ENCODE measurements at places on chromosomes 12 and 14.

GRCh38 chr12:108642269-108642870 is 8.7 kb upstream of the SELPLG start:
- DNase-seq = no peak

DNA sequence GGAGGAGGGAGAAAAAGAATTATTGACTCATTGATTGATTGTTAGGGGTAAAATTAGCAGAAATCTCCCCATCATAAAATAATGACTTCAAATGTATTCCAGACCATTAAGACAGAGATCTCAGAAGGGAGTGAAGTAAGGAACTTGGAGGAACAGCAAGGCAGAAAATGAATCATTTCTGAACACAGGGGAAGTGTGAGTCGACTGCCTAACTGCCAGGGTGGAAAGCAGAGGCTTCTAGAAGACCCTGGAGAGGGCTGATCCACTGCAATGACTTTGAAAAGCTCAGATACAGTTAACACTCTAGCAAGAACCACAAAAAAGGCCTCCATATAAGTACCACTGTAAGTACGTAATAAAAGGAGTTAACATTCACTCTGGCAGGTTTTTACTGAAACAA is 9.7 kb downstream of the GLTP start:
- peak; percentile 54 for DNase-seq

DNA sequence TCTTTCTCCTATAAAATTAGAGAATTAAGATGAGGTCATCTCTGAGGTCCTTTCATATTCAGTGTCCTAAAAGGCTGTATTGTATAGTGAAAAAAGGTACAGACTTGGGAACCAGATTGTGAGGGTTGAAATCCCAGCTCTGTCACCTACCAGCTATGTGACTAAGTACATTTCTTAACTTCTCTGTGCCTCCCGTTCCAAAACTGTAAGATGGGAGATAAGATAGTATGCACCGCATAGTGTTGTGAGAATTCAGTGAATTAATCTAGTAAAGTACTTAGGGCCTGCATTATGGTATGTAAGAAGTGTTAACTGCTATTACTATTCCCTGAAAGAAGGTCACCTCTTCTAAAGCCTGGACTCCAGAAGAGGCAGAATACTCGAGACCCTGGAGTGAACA is 60.6 kb downstream of the GNG2 start:
- no peak for DNase-seq

GRCh38 chr14:97298331-97298730 is 501.1 kb downstream of the VRK1 start:
- peak; percentile 14 for DNase-seq

- DNase-seq = peak; percentile 64
Observed at GRCh38 chr14:81990312-81990761, 456.7 kb upstream of the SEL1L start.

DNA sequence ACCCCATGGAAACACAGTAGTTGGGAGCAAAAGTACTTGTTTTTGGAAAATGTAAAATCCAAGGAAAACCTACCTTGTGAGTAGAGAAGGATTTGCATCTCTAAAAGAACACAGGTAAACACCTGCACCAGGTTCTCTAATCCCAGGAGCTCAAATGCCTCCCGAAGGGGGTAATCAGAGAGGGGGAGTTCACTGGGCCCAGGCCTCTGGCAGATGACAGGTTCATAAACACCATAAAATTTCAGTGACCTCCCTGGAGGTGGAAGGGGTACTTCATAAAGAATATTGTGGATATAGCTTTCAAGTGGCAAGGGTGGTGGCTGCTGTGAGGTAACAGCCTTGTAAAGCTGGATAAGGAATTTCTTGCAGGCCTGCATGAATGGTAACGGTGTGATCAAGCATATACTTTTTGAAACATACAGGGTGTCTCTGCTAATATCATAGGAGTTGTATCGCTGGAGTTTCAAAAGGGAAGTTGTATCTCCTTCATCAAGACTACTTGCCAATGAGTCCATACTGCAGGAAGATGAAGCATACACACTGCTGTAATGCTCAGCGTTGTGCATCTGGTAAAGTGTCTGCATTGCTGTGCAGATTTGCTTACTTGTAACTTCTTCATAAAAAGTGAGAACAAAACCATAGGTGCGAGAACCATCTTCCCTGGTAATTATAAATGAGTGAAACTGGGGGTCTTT is 111.3 kb downstream of the DENND5B start:
- no peak for DNase-seq

DNA sequence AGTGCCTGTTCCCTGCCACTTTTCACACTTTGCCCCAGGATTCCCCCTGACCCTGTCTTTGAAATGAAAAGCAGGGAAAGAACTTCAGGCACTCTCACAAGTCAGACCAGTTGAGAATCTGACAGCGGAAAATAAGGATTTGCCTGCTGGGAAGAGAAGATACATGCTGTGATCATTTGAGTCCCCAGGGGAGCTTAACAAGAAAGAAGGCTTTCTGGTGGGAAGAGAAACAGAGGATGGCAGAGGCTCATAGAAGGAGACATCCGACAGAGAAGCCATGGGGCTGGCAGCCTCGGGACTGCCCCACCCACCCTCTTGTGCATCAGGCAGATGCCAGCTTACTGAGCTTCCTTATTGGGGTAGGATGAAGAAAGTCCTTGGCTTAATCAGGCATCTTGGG is 11.9 kb downstream of the TTC9 start:
- DNase-seq = no peak

GRCh38 chr12:126051611-126052107 is 986.4 kb downstream of the AACS start:
- DNase-seq = peak; percentile 53

DNA sequence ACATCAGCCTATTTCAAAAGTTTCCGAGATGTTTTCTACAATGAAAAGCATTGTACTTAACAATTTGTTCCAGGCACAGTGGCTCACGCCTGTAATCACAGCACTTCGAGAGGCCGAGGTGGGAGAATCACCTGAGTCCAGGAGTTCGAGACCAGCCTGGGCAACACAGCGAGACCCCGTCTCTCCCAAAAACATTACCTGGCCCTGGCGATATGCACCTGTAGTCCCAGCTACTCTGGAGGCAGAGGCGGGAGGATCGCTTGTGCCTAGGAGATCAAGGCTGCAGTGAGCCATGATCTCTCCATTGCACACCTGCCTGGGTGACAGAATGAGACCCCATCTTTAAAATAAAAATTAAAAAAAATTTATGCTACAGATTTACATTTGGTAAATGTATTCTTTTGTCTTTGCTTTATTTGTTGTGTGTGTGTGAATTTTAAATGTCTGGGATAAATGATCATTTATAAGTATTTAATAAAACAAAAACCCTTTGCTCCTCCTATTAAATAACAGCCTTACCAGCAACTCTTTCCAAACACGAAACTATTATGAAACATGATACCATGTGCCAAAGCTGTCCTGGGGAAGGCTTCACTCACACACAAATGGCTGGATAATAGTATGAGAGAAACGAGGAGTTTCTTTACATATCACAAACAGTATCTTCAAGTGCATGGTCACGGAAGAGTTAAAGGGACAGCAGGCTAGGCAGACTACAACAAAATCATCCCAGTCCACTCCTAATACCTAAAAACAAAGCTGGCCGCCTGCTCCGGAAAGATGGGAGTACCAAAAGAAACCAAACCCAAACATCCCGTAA is 1.1 kb downstream of the ATXN3 start:
- no peak for DNase-seq

- DNase-seq = no peak
Observed at GRCh38 chr12:122992386-122992785, 11.9 kb downstream of the ARL6IP4 start.

- no peak for DNase-seq
Observed at GRCh38 chr12:107169200-107169599, 75.9 kb upstream of the CRY1 start.

GRCh38 chr14:89589400-89590118 is 172.5 kb upstream of the FOXN3 start:
- DNase-seq = peak; percentile 18

DNA sequence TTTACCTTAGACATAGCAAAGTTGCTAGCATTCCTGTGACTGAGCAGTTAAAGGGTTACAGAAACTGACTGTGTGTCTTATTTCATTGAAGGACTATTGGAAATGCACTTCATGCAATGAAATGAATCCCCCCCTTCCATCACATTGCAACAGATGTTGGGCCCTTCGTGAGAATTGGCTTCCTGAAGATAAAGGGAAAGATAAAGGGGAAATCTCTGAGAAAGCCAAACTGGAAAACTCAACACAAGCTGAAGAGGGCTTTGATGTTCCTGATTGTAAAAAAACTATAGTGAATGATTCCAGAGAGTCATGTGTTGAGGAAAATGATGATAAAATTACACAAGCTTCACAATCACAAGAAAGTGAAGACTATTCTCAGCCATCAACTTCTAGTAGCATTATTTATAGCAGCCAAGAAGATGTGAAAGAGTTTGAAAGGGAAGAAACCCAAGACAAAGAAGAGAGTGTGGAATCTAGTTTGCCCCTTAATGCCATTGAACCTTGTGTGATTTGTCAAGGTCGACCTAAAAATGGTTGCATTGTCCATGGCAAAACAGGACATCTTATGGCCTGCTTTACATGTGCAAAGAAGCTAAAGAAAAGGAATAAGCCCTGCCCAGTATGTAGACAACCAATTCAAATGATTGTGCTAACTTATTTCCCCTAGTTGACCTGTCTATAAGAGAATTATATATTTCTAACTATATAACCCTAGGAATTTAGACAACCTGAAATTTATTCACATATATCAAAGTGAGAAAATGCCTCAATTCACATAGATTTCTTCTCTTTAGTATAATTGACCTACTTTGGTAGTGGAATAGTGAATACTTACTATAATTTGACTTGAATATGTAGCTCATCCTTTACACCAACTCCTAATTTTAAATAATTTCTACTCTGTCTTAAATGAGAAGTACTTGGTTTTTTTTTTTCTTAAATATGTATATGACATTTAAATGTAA is 31.5 kb downstream of the MDM2 start:
- no peak for DNase-seq

GRCh38 chr14:20686386-20687143 is 2.0 kb upstream of the ANG start:
- DNase-seq = no peak

DNA sequence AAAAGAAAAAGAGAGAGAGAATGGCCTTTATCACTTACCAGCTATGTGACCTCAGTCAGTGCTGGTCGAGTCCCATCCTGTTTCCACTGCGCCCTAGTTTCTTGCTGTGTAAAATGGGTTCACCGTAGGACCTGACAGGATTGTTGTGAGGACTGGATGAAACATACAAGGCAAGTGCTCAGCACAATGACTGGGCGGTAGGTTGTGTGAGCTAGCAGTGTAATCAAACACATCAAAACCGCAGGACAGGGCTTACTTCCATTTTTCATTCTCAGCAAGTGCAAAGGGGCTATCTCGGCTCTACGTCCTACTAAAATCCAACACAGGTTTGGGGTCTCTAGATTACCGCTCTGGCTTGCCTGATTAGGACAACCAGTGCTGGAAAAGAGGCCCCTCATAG is 36.4 kb upstream of the ATXN2 start:
- peak; percentile 29 for DNase-seq

DNA sequence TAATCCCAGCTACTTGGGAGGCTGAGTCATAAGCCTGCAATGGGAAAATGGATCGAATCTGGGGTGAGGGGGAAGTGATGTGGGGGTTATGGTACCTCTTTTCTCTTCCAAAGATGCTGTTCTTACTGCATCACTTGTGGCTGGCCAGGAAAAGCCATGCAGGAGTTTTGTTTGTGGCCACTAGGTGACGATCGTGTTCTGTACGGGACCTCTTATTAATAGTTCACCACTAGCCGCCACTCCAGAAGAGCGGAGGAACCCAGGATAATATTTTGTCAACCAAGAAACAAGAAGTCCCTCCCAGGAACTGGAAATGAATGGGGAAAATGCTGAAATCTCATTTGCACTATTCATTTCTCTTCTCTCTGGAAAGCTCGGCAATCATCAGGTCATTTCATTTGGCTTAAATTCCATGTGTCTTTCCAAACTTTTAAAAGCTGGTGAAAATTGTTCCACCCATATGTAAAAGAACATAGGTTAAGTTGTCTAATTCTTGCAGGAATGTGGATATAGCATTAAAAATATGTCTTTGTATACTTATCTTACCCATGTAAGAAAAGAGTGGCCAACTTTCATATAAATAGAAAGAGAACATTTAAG is 8.9 kb downstream of the GPR65 start:
- DNase-seq = peak; percentile 63

GRCh38 chr12:121224591-121224990 is 14.7 kb downstream of the P2RX4 start:
- DNase-seq = no peak

DNA sequence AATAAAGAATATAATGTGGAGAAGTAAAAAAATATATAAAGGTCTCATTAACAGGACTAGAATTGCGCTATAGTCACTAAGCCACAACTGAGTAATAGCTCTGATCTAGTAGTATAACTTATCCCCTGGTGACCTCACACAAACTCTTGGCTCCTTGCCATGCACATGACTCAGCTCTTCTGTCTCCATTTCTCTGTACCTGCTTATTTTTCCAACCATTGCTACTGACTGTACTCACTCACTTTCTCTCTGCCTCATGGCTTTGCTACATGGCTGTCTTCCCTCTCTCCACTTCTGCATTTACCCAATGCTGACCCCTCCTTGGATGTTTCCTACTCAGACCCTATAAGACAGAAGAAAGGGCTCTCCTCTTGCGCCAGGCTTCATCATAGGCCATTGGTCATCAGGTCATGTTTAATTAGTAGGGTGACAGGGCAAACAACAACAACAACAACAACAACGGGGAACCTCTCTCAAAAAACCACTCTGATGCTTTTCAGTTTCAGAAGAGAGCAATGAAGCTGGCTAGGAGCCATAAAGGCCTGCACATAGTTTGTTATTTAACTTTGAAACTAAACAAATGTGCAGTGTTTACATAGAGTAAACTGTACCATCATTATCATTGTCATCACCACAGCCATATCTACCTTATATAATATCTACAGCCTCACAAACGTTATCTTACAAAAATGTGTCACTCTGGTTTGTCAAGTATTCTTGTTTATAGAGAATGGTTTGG is 25.6 kb upstream of the KRAS start:
- peak; percentile 88 for DNase-seq

GRCh38 chr14:69042787-69043444 is 63.8 kb upstream of the ACTN1 start:
- peak; percentile 85 for DNase-seq

DNA sequence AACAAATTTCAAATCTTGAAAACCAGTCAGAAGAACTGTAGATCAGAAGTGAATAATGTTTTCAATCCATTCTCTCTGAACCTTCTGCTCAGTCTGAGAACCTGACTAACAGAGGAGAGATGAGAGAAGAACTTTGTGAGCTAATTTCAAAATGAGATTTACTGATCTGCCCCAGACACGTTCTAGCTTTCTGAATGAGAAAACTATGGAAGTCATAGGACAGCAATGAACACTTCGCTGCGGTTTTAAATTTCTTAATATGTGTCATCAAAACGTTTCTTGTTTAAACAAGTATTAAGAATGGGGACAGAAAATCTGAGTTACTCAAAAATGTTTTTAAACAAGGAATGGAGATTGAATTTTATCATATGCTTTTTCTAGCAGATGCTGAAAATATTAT is 66.6 kb upstream of the FAR2 start:
- DNase-seq = no peak

DNA sequence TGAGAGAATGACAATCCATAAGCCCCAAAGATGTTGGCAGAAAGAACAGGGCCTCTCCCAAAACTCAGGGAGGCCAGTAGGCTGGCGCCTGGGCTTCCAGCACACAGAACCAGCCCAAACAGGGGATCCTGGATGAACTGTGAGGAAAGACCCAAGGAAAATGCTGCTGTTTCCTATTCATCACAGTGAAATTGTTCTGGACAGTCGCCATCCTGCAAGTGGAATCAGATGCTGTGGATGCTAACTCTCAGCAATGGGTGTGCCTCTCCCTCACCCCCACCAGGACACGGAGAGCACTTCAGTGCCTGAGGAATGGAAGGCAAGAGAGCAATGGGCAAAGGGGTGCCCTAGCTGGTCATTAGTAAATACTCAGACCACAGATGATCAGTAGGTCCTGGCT is 80.8 kb downstream of the ANO2 start:
- DNase-seq = no peak

Measured in NB4 (cell line).